ENCODE measurements at places on chromosomes 6 and 20.

GRCh38 chr6:28218312-28219248 lies 6.5 kb upstream of the ZSCAN9 start:
- DNase-seq, result no peak

GRCh38 chr6:4008324-4009047 lies 70.5 kb downstream of the FAM217A start:
- DNase-seq, result no peak

- DNase-seq, result no peak
Observed at GRCh38 chr6:165448210-165448609, 138.8 kb upstream of the C6orf118 start.

DNA sequence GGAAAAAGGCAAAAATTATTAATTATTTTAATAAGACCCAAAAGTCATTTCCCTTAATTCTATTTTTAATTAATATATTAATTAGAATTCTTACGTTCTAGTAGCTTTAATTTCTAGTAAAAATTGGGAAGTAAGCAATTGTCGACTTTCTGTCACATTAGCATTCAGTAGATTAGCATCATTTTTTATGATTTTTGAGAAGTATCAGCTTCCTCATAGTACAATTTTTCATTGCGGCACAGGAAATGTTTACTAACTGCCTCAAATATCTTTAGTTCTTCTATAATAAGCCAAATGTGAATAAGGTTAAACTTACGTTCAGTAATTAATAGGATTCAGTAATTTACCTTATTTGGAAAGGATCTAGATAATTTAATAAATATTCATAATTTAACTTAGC lies 687.4 kb downstream of the EPM2A start:
- DNase-seq, result no peak

DNA sequence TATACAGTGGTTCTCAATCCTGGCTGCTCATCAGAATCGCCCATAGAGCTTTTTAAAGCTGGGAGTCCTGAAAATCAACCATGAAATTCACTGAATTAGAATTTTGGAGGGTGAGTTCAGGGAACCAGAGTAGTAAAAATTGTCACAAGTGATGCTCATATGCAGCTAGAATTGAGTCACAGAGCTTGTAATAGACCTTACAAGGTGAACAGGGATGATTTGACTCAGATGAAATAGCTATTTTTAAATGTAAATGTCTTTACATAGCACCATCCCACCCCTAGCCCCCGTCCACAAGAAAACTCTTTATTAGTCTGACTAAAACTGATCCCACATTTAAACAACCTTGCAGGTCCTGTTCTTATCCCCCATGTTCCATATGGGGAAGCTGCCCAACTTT lies 531.7 kb downstream of the LMBRD1 start:
- DNase-seq, result no peak

- no peak for DNase-seq
Observed at GRCh38 chr6:2102316-2102883, 143.0 kb downstream of the GMDS start.

GRCh38 chr20:25402583-25402982 lies 4.9 kb upstream of the GINS1 start:
- DNase-seq, result no peak

DNA sequence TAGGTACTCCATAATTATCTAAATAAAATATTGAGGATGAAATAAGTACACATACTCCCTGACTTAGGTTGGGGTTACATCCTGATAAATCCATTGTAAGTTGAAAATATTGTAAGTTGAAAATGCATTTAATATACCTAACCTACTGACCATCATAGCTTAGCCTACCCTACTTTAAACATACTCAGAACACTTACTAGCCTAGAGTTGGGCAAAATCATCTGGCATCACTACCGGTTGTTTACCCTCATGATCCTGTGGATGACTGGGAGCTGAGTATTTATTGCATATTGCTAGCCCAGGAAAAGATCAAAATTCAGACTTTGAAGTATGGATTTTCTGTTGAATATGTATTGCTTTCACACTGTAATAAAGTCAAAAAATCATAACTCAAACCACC lies 467.3 kb downstream of the C6orf118 start:
- DNase-seq, result no peak

DNA sequence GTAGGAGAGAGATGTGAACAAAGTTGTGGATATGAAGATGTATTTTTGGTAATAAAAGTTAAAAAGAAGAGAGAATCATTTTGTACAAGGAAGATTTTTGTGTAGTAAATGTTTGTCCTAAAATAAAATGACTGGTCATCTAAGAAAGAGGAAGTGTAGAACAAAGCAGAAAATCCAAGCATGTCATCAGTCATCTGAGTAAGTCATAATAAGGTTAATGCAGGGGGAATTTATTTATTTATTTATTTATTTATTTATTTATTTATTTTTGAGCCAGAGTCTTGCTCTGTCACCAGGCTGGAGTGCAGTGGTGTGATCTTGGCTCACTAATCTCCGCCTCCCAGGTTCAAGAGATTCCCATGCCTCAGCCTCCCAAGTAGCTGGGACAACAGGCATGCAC lies 15.7 kb upstream of the CGA start:
- DNase-seq, result no peak

GRCh38 chr6:107602321-107603005 lies 112.5 kb downstream of the SOBP start:
- DNase-seq, result no peak

DNA sequence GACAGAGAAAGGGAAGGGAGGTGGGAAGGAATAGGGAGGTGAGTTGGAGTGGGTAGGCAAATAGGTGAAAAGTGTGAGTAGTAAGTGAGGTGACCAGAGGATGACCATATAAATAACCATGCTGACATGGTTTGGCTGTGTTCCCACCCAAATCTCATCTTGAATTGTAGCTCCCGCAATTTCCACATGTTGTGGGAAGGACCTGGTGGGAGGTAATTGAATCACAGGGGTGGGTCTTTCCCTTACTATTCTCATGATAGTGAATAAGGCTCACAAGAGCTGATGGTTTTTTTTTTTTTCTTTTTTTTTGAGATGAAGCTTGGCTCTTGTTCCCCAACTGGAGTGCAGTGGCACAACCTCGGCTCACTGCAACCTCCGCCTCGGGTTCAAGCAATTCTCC lies 21.5 kb upstream of the SMIM13 start:
- no peak for DNase-seq

- DNase-seq, result no peak
Observed at GRCh38 chr20:56428410-56428809, 16.4 kb downstream of the CASS4 start.

Data from HFF-Myc (cell line).